Aorta (tissue), 5 donors: ENCODE measurements at places on chromosomes 7 and 10. TPM values are rescaled to one million over a fixed set of nuclear protein-coding genes. Genes with fewer than 3 reads are reported as not detected.
A peak's percentile ranks its signal among the peaks of the same experiment; 100 is the strongest.

DNA sequence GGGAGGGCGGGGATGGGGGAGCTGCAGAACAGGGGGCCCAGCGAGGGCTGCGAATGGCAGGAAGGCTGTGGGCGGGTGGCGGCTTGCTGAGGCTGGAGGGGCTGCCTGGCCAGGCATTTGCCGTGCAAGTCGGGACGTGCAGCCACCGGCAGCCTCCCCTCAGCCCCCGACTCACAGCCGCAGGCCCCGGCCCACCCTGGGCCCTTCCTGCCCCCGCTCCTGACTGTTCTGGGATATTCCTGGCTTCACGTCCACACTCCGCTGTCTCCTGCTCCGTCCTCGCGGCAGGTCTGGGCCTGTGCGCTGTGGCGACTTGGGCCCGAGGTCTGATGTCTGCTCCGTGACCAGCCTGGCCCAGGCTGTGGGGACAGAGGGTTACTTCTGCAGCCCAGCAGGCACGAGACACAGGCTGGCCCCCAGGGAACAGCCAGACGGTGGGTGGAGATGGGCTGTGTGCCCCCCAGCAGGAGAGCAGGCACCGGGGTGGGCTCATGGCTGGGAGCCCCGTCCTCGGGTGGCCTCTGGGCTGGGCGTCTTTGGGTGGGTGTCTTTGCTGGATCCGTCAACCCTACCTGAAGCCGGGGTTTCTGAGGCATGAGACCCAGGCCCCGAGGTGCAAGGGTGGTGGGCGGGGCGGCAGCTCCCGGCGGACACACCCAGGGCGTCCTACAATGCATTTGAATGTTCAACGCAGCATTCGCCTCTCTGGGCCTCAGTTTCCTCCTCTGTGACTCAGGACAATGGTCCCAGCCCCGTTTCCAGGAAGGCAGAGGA is 86.5 kb downstream of the FOXL3 start:
- peak; percentile 68 for DNase-seq
- no peak overlapping the region for H3K27ac ChIP-seq

HOXA13 gene
- total RNA-seq, result not detected

DNA sequence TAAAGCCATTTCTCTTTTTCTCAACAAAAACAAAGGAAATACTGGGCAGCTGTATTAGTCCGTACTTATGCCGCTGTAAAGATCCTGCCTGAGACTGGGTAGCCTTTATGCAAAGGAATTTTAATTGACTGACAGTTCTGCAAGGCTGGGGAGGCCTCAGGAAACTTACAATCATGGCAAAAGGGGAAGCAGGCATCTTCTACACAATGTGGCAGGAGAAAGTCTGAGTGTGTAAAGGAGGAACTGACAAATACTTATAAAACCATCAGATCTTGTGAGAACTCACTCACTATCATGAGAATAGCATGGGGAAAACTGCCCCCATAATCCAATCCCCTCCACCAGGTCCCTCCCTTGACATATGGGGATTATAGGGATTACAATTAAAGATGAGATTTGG is 264.3 kb downstream of the SEMA3A start:
- no peaks in the 10 kb centered on the region for H3K27me3 ChIP-seq
- H3K36me3 ChIP-seq, result no peaks in the 10 kb centered on the region
- DNase-seq, result no peak
- no peak overlapping the region for H3K4me3 ChIP-seq
- no peak overlapping the region for H3K27ac ChIP-seq

DNA sequence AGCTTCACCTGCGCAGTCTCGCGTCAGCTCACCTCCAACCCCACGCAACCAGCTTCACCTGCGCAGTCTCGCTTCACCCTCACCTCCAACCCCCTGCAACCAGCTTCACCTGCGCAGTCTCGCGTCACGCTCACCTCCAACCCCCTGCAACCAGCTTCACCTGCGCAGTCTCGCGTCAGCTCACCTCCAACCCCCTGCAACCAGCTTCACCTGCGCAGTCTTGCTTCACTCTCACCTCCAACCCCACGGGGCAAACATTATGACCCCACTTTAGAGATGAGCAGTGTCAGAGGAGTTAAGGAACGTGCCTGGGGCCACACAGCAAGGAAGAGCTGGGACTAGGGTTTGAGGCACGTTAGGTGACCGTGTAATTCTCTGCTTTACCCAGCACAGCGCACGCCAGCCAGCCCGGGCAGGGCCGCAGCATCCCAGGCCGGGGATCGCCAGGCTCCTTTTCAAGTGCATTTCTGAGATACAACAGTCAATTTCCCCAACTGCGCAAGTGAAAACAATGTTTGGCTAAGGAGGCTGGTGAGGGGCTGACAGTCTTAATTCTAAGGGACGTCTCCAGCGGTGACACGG is 22.6 kb upstream of the PDGFA start:
- no peaks in the 10 kb centered on the region for H3K4me1 ChIP-seq
- peak overlapping the region; percentile 10 for H3K27ac ChIP-seq
- H3K27me3 ChIP-seq, result no peaks in the 10 kb centered on the region
- DNase-seq, result peak; percentile 76

DNA sequence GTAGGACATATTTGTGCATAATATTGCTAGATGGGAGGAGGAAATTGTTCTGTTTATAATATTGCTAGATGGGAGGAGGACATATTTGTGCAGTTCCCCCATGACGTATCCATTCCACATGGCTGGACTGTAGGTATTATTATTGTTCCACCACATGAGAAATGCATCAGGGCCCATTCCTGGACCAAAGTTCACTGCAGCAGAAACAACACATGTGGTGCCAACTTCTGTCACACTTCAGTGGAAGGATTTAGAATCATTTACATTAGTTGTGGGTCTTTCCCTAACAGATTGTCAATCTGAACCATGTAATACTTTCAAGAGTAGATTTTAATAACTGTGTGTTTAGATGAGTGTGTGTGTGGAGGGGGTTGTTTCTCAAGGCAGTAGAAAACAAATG is 32.7 kb upstream of the MACC1 start:
- H3K27me3 ChIP-seq, result no peaks in the 10 kb centered on the region
- DNase-seq, result no peak
- H3K4me3 ChIP-seq, result no peak overlapping the region
- no peak overlapping the region for H3K27ac ChIP-seq
- no peaks in the 10 kb centered on the region for H3K36me3 ChIP-seq
- no peaks in the 10 kb centered on the region for H3K4me1 ChIP-seq

TUBB8 gene
- total RNA-seq, result not detected

- H3K36me3 ChIP-seq, result no peaks in the 10 kb centered on the region
- H3K27me3 ChIP-seq, result no peaks in the 10 kb centered on the region
- H3K4me1 ChIP-seq, result peaks cover 2% of the 10 kb centered on the region
- no peak overlapping the region for H3K27ac ChIP-seq
These were observed 247.5 kb downstream of the MTERF1 start for GRCh38 chr7:91633013-91633441.
